ENCODE measurements at places on chromosomes 16 and 17.

DNA sequence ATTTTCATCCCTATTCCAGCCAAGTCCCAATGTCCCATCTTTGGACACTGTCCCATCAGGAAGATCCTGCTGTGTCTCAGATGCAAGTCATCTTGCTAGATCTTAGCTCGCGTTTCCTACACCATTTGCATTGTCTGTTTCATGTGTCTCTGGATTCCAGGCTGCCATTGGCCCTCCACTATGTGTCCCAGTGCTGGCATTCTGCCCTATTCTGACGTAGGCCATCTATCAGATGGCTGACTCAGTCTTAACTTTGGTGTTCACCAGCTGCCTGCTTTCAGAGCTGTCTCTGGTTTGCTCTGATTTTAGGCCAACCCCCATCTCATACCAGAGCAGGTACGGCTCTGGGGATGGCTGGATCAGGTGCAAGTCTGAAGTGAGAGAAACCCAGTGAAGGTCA lies 300.9 kb upstream of the ASIC2 start:
- no peak for DNase-seq

DNA sequence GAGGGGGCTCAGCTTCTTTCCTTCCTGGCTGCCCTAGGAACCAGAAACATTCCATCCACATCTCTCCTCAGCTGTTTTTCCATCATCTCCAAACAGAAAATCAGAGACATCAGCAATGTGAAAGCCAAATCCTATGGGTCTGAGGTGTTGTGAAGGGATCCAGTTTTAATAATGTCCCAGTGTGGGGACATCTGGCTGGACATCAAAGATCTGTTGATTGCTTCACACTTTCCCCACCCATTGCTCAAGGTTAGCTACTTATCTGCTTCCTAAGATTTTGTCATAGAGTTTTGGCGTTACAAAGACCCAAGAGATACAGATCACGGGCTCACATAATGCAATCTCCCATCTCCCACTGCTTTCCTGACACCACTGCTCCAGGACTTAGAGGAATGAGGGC lies 47.8 kb upstream of the AXIN2 start:
- no peak for DNase-seq

- DNase-seq = no peak
Observed at GRCh38 chr17:79349506-79350400, 261.1 kb downstream of the RBFOX3 start.

GRCh38 chr16:17106243-17106791 lies 364.4 kb downstream of the XYLT1 start:
- no peak for DNase-seq

DNA sequence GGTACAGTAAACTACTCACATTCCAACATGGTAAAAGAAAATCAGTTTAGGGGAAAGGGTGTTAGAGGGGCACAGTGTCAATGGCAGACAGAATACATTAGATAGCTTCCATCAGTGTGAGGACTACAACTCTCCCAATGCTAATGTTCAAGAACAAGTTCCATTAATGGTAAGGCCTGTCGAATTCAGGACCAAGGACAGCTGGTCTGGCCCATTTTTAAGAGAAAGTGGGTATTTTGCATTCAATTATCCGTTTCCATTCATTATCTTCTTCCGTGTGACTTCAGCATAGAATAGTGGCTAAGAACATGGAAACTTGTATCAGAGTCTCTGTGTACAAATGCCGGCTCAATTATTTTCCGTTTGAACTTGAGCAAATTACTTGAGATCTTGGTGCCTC lies 98.4 kb downstream of the XYLT1 start:
- DNase-seq = no peak

DNA sequence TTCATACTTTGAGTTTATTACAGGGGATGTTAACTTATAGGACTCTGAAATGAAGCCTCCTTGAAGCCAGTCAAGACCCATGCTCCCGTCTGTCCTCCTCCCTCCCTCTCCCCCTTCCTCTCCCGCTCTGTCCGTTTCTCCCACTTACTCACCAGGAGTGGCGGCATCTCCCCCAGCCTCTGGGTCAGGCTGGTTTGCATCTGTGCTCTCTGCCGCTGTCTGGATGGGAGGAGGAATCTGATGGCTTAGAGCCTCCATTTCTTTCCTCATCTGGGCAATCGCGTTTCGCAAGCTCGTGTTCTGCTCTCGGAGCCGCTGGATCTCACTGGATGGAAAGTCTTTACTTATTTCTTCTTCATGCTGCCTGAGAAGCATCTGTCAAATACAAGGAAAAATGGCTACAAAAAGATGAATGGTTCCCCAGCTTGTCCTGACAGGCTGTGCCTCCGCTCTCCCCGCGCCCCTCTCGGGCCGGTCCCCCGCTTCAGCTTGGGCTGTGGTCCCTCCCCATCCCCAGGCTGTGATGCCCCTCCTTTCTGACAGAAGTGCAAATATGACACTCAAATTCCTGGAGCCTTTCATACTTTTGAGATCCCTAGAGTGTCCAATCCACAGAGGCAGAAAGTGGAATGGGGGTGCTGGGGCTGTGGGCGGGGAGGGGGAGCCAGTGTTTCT lies 40.0 kb downstream of the CCDC57 start:
- DNase-seq = no peak

DNA sequence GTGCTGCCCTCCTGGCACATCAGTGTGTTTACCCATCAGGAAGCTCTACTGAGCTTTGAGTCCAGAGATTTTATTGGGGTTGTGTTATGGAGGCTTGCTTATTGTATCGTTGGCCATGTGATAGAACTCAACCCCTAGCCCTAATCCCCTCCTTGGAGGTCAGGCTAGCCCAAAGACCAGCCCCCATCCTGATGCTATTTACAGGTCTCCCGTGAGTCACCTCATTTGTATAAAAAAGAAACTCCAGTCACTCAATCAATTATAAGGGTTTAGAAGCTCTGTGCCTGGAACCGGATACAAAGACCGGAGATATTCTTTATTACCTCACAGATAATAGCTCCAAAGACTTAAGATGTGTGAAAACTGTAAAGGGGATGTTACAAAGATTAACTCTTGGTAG lies 405.9 kb downstream of the CNTNAP4 start:
- DNase-seq = no peak

- no peak for DNase-seq
Observed at GRCh38 chr17:11388054-11388453, 147.0 kb downstream of the SHISA6 start.

- DNase-seq = no peak
Observed at GRCh38 chr17:21033350-21033749, 9.5 kb downstream of the USP22 start.

- no peak for DNase-seq
Observed at GRCh38 chr16:81518439-81518757, 73.8 kb downstream of the CMIP start.

DNA sequence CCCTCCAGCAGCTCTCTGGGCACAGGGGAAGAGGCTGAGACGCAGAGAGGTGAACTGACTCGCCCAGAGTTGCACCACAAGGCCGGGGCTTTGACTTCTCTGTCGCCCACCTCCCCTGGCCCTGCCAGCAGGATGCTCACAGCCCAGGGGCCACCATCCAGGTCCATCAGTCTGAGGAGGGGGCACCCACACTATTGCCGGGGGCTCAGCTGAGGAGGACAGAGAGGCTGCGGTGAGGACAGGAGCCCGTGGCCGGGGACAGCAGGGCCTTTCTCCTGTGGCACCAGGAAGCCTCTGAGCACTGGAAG lies 32.6 kb downstream of the KDM8 start:
- no peak for DNase-seq

GRCh38 chr17:55829995-55830612 lies 79.3 kb downstream of the PCTP start:
- DNase-seq = no peak

GRCh38 chr17:71631483-71631882 lies 489.3 kb upstream of the SOX9 start:
- no peak for DNase-seq

DNA sequence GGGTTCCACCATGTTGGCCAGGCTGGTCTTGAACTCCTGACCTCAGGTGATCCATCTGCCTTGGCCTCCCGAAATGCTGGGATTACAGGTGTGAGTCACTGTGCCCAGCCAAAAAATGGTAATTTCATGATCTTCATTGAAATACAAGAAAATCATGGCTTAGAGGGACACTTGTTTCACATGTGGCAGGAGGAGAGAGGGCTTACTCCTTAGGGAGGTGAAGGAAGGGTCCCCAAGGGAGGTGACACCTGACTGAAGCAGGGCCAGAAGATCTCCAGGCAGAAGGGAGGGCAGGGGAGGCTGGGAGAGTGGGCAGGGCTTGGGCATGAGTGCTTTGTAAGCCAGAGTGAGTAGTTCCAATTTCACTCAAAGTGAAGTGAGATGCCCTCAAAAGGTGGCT lies 20.0 kb upstream of the ITGAX start:
- DNase-seq = no peak

DNA sequence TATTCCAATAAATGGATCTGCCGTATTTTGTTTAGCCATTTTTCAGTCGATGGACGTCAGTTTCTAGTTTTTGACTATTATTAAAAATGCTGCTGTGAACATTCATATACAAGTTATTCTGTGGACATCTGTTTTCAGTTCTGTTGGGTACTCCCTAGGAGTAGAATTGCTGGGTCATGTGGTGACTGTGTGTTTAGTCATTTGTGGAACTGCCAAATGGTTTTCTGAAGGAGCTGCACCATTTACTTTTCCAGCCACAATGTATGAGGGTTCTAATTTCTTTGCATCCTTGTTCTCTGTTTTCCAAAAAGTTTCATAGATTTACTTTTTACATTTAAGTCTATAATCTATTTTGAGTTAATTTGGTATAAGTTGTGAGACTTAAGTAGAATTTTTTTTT lies 29.5 kb downstream of the CYLD start:
- DNase-seq = no peak

- DNase-seq = no peak
Observed at GRCh38 chr17:56678249-56679114, 85.0 kb downstream of the NOG start.

DNA sequence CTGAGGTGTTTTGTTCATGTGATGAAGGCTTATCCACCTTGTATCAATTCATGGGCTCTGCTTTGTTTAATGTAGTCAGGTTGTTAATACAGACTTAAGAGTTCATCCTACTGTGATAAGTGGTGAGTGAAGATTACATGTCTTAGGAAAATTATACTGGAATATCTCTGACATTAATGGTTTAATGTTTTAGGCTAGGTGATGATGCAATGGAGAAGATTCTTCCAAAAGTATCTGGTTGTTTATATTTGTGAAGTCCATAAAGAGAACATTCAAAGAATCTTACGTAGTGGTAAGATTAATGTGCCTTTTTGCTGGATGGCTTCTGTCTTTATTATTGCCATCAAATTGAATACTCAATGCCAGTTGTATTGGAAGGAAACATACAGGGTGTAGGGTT lies 236.4 kb downstream of the BCAS3 start:
- DNase-seq = no peak

DNA sequence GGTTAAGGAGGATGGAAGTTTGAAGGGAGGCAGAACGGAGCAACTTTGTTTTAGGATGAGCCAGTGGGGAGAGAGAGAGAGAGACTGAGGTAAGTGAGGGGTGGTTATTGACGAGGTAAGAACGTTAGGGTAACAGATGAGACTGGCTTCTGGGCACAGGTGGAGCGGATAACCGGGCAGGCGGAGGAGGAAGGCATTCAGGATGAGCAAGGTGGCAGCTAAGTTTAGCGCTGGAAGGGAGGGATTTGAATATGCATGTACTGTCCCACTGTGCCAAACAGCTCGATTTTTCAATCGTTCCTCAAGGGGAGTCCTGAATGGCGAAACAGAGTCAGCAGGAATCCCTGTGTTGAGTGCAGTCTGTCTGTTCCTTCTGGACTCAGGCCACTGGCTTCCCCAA lies 35.8 kb downstream of the CACNG3 start:
- no peak for DNase-seq

- no peak for DNase-seq
Observed at GRCh38 chr16:80725566-80726162, 78.7 kb downstream of the CDYL2 start.

DNA sequence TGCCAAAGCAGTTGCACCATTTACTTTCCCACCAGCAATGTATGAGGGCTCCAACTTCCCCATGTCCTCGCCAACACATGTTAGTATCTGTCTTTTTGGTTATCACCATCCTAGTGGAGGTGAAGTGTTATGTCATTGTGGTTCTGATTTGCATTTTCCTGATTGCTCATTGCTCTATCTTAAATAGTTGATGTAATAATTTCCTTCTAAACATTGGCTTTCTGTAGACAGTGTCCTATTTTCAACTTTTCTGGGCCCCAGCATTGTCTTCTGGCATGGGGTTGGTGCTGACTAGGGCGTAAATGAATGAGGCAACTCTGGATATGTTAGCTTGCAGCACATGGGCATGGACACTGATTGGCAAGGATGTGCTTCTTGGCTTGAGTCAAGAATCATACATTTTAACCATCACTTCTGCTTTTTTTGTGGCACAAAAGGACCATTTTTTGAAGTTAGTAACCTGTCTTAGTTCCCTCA lies 25.1 kb downstream of the PLCG2 start:
- no peak for DNase-seq

- DNase-seq = no peak
Observed at GRCh38 chr17:2779545-2779944, 16.7 kb upstream of the RAP1GAP2 start.

GRCh38 chr17:73091770-73092522 lies 542 bp downstream of the SLC39A11 start:
- peak; percentile 3 for DNase-seq

DNA sequence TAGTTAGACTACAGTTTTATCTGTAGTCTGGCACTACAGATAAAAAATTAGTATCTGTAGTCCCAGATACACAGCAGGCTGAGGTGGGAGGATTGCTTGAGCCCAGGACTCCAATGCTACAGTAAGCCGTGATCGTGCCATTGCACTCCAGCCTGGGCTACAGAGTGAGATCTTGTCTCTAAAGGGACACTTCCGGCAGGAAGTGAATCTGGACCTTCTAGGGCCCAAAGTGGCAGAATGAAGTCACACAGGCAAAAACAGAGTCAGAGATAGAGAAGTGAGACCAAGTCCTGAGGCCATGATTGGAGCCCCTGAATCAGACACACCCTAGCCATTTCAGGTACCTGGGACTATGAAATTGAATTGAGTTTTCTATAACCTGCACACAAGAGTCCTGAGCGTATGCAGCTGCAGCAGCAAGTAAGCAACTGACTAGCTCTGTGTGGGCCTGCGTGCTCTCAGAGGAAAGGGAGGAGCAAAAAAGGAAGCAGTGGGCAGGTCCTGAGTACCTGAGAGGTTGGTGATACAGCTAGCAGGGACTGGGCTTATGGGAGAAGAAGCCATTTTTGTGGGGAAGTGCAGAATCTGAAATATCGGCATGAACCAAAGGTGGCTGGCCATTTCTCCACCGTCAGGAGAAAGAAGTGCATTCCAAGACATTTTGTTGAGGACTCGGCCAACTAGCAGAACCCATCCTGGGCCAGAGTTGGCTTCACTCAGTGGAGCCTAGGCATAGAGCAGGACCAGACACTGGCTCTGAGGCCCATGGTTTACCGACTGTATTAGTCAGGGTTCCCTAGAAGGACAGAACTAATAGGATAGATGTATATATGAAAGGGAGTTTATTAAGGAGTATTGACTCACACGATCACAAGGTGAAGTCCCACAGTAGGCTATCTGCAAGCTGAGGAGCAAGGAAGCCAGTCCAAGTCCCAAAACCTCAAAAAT lies 27.2 kb upstream of the BRD7 start:
- DNase-seq = peak; percentile 2

GRCh38 chr17:82582709-82583108 lies 63.2 kb downstream of the FOXK2 start:
- DNase-seq = no peak

GRCh38 chr16:86343796-86344585 lies 166.3 kb upstream of the FOXF1 start:
- DNase-seq = no peak

- DNase-seq = no peak
Observed at GRCh38 chr16:17152311-17152710, 318.4 kb downstream of the XYLT1 start.
